ENCODE measurements at places on chromosomes 5 and 9.

DNA sequence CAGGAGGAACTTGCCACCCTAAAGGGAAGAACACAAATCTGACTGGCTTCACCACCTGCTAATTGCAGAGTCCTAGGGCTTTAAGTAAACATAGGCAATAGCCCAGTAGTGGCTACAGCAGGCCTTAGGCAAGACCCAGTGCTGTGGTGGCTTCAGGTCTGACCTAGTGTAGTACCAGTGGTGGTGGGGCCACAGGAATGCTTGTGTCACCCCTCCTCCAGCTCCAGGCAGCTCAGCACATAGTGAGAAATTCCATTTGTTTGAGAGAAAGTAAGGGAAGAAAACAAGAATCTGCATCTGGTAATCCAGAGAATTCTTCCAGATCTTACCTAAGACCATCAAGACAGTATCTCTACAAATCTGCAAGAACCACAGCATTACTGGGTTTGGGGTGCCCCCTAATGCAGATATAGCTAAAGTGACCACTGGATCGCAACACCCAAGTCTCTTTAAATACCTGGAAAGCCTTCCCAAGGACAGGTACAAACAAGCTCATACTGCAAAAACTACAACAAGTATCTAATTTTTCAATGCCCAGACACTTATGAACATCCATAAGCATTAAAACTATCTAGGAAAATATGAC lies 102.6 kb upstream of the TRPM3 start:
- H3K36me3 ChIP-seq: no peaks in the 10 kb centered on the region
- no peak overlapping the region for H3K27ac ChIP-seq
- no peak for DNase-seq
- no peaks in the 10 kb centered on the region for H3K27me3 ChIP-seq
- no peak overlapping the region for H3K4me3 ChIP-seq

- H3K4me1 ChIP-seq: no peaks in the 10 kb centered on the region
- no peak within 1 kb of the TSS for H3K4me3 ChIP-seq
- DNase-seq: no peak
- no peaks in the 10 kb centered on the region for H3K27me3 ChIP-seq
Measured at GRCh38 chr9:136095070-136096058, at the start of gene NACC2. TSS of gene NACC2 (minus strand) at chr9:136095289. CDS start at chr9:136050521, 44,768 bp downstream.

DNA sequence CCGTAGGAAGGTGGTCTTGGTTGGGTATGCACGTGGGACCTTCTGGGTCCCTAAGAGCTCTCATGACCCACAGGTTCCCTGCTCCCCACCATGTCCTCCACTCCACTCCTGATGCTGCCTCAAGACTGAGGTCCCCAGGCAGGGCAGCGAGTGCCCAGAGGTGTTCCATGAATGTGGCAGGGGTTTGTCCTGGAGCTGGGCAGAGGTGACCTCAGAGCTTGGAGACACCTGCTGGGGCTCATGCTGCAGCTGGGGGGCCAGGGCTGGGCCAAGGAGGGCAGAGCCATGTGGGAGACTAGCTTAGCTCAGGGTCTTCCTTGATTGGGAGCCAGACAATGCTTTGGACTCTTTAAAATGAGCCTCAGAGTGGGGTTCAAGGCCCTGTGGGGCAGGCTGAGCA lies 74.0 kb upstream of the PITX1 start:
- no peak for DNase-seq
- no peak overlapping the region for H3K27ac ChIP-seq
- no peaks in the 10 kb centered on the region for H3K36me3 ChIP-seq
- no peaks in the 10 kb centered on the region for H3K27me3 ChIP-seq

- no peaks in the 10 kb centered on the region for H3K4me1 ChIP-seq
- H3K27me3 ChIP-seq: no peaks in the 10 kb centered on the region
- H3K36me3 ChIP-seq: no peaks in the 10 kb centered on the region
- no peak overlapping the region for H3K27ac ChIP-seq
- no peak overlapping the region for H3K4me3 ChIP-seq
Measured at GRCh38 chr9:13809401-13809800, 504.5 kb downstream of the NFIB start.

DNA sequence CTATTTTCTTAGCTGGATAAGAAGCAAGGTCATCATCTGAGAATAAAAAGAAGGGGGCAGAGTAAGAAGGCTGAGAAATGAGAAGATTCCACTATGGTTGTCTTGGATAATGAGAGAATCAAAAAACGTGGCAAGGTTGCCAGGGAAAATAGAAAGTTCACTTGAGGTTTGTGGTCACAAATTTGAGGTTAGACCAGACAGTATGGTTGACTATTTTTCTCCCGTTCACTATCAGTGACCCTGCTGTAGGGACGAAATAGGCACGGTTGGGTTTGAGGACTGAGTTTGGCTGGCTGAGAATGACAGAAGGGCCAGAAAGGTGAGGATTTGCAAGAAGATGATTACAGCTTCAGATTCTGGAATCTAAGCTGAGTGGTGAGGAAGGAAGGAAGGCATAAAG lies 266.0 kb upstream of the ZNF462 start:
- DNase-seq: no peak
- H3K4me1 ChIP-seq: no peaks in the 10 kb centered on the region
- no peaks in the 10 kb centered on the region for H3K27me3 ChIP-seq
- H3K36me3 ChIP-seq: no peaks in the 10 kb centered on the region
- no peak overlapping the region for H3K27ac ChIP-seq
- H3K4me3 ChIP-seq: no peak overlapping the region

DNA sequence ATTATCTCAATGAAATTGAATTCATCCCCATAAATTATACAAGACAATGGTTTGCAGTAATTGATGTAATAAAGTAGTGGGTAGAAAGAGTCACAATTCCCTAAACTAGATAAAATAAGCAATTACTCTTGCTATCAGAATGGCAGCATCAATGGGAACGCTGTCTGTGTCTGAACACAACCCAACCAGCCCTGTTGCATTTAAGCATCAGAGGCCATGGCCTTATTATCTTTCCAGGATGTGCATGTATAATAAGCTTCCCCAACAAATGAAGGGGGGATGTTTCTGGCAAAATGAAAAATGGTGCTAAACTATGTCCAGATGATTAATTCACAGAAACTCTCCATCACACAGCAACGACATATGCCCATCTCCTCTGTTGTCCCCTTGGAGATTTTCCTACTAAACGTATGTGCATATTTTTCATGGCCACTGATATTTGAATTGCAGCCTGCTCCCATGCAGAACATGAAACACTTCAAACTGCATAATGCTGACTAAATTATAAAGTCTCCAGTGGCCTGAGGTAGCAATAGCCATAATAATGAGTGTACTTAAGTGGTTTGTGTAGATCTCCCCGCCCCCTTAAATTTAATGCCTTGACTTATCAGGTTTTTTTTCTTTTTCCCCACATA lies 306.9 kb upstream of the ADAMTS16 start:
- no peaks in the 10 kb centered on the region for H3K36me3 ChIP-seq
- no peak overlapping the region for H3K4me3 ChIP-seq
- no peaks in the 10 kb centered on the region for H3K4me1 ChIP-seq

DNA sequence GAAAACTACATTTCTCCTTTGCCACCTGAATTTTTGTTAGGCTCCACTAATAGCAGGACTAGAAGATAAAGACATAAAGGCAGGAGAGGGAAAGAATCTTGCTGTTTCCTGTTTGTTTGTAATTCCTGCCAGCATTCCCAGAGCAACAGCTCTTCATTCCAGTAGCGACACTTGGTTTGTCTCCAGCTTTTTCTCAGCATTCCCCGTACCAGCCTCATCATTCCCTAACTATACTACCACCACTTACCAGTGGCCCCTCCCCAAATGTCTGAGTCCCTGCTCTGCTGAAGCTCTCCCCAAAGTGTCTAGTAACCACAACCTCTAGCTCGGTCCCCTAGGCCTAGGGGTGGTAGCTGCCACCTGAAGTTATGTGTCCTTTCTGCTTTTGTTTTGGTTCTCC lies 18.6 kb downstream of the CETN3 start:
- no peaks in the 10 kb centered on the region for H3K4me1 ChIP-seq
- H3K27ac ChIP-seq: no peak overlapping the region
- no peak for DNase-seq
- H3K27me3 ChIP-seq: no peaks in the 10 kb centered on the region
- H3K4me3 ChIP-seq: no peak overlapping the region

- H3K27me3 ChIP-seq: peaks cover 33% of the 10 kb centered on the region
- peak; percentile 12 for DNase-seq
- H3K4me1 ChIP-seq: no peaks in the 10 kb centered on the region
- H3K4me3 ChIP-seq: no peak overlapping the region
- H3K36me3 ChIP-seq: no peaks in the 10 kb centered on the region
- H3K27ac ChIP-seq: no peak overlapping the region
Measured at GRCh38 chr5:154520861-154521453, 42.9 kb upstream of the HAND1 start.

GRCh38 chr5:171272996-171273970 lies 35.8 kb upstream of the TLX3 start:
- no peaks in the 10 kb centered on the region for H3K27me3 ChIP-seq
- no peak overlapping the region for H3K4me3 ChIP-seq
- DNase-seq: peak; percentile 38
- H3K36me3 ChIP-seq: no peaks in the 10 kb centered on the region
- H3K4me1 ChIP-seq: no peaks in the 10 kb centered on the region
- no peak overlapping the region for H3K27ac ChIP-seq

- DNase-seq: no peak
- H3K36me3 ChIP-seq: peaks cover 44% of the 10 kb centered on the region
- no peak overlapping the region for H3K27ac ChIP-seq
- H3K27me3 ChIP-seq: no peaks in the 10 kb centered on the region
- peaks cover 4% of the 10 kb centered on the region for H3K4me1 ChIP-seq
Measured at GRCh38 chr9:33043671-33044070, 18.6 kb downstream of the DNAJA1 start.

- peak overlapping the region; percentile 51 for H3K4me3 ChIP-seq
- H3K36me3 ChIP-seq: no peaks in the 10 kb centered on the region
- peaks cover 35% of the 10 kb centered on the region for H3K4me1 ChIP-seq
- DNase-seq: peak; percentile 78
- no peaks in the 10 kb centered on the region for H3K27me3 ChIP-seq
Measured at GRCh38 chr5:108381350-108381953, 446 bp downstream of the FBXL17 start.

GRCh38 chr9:121720311-121721057 lies 69.0 kb downstream of the DAB2IP start:
- H3K27ac ChIP-seq: no peak overlapping the region
- H3K4me1 ChIP-seq: no peaks in the 10 kb centered on the region
- DNase-seq: no peak
- no peak overlapping the region for H3K4me3 ChIP-seq

DNA sequence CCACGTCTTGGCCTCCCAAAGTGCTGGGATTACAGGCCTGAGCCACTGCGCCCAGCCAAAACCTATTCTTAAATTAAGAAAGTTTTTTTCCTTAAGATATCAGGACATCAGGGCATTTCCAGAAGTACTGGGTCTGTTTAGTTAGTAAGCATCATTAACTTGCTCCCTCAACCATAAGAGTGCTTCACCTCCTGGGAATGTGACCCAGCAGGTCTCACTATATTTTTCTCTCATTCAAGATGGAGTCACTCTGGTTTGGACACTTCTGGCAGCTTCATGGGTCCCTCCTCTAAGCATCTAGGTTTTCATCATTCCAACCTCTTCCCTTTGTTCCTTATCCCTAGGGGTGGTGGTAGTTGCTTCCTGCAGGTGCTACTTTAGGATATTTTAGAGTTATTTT lies 10.3 kb upstream of the BRD3OS start:
- DNase-seq: no peak
- H3K27me3 ChIP-seq: no peaks in the 10 kb centered on the region
- H3K4me1 ChIP-seq: no peaks in the 10 kb centered on the region
- H3K4me3 ChIP-seq: no peak overlapping the region

- H3K4me3 ChIP-seq: no peak overlapping the region
- H3K27me3 ChIP-seq: no peaks in the 10 kb centered on the region
- DNase-seq: no peak
- no peaks in the 10 kb centered on the region for H3K36me3 ChIP-seq
Measured at GRCh38 chr9:108056805-108057386, 567.3 kb upstream of the KLF4 start.

DNA sequence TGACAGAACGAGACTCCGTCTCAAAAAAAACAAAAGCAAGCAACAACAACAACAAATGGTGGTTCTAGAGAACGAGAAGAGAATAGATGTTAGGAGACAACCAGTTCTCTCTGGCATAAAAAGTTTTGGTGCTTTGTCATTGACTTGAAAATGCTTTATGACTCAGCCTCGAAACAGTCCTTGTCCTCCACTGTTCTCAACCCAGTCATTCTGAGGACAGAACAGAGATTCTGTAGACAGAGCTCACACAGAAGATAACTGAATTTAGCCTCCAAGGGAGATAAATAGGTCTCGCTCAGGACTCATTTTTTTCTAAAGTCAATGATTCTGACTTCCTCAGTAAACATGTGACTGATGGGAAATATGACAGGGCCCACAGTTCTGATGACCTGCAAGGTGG lies 76.0 kb upstream of the FSTL4 start:
- H3K27ac ChIP-seq: no peak overlapping the region
- H3K4me1 ChIP-seq: no peaks in the 10 kb centered on the region
- no peak overlapping the region for H3K4me3 ChIP-seq

- no peaks in the 10 kb centered on the region for H3K27me3 ChIP-seq
- H3K4me1 ChIP-seq: no peaks in the 10 kb centered on the region
- DNase-seq: no peak
- H3K27ac ChIP-seq: no peak overlapping the region
- H3K4me3 ChIP-seq: no peak overlapping the region
Measured at GRCh38 chr9:26043431-26043830, 365.2 kb upstream of the TUSC1 start.

DNA sequence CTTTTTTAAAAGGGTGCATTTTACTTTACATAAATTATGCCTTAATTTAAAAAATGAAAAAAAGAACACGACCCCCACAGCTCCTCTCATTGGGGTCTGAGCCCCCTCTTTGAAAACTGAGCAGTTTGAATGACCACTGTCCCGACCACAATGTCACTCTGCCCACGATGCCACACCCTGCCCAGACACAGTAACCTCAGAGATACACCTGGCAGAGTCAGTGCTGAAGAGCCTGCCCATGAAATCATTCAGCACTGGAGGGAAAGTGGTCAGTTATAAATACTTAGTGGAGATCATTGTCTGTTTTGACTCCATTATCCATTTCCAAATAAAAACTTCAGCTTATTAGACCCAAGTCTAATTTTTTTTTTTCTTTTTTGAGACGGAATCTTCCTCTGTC lies 49.3 kb downstream of the DNAJC21 start:
- no peaks in the 10 kb centered on the region for H3K4me1 ChIP-seq
- H3K4me3 ChIP-seq: no peak overlapping the region
- no peak for DNase-seq
- H3K36me3 ChIP-seq: no peaks in the 10 kb centered on the region
- H3K27me3 ChIP-seq: no peaks in the 10 kb centered on the region
- H3K27ac ChIP-seq: no peak overlapping the region
